Anterior cingulate cortex (tissue), 58 donors: ENCODE measurements at places on chromosomes 6 and 20.

DNA sequence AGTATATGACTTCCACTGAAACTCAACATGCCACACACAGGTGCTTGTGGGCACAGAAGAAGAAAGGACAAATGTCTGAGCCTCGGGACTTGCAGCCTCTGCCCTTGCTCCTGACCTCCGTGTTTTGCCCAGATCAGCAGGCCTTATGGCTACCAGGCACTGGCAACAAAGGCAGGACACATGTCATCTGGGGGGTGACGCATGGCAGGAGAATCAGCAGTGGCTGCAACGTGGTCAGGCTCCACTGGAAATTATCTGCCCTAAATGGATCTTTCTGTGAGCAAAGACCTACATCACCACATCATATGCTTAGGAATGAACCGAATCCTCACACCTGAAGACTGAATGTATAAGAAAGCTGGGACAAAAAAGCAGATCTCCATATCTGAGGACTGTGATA is 78.9 kb downstream of the ELOVL5 start:
- DNase-seq: no peak

GRCh38 chr20:24066076-24066700 is 77.6 kb upstream of the GGTLC1 start:
- no peak for DNase-seq

DNA sequence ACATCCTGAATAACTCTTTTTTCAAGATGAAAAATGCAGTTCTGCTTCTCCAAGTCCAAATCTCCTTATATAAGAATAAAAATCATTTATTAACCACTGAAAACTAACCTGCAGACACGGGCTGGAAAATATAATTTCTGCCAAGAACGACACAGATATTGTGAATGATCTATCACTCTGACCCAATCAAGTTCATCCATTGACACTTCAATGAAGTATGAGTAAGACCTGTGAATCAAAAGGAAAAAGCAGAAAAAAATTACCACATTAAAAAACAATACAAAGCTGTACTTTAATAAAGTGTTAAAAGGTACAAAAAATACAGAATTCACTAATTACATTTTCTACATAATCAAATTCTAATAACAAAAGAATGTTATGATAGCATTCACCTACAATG is 62.2 kb downstream of the BTBD9 start:
- DNase-seq: no peak

DNA sequence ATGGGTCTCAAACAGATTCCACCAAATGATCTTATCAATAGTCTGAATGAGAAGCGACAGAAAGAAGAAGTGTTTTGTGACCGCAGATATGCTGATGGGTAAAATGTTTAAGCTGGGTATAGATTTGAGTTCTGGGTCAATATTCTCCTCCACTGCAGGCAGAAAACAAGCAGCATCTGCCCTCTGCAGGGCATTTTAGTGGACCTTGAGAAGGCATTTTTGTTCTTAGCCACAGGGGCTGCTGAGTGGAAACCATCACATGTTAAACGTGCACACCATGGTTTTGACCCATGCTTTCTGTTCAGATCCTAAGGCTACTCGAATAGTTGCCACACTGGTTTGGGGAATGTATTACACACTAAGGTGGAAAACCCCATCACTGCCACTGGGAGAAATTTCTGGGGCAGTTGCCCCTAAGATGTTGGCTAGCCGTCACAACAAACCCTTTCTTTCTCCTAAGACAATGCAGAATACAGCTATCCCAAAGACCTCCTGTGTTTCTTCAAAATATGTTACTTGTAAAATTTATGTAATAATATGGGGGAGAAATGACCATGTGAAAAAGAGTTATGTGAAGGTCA is 5.5 kb downstream of the POU3F2 start:
- no peak for DNase-seq

DNA sequence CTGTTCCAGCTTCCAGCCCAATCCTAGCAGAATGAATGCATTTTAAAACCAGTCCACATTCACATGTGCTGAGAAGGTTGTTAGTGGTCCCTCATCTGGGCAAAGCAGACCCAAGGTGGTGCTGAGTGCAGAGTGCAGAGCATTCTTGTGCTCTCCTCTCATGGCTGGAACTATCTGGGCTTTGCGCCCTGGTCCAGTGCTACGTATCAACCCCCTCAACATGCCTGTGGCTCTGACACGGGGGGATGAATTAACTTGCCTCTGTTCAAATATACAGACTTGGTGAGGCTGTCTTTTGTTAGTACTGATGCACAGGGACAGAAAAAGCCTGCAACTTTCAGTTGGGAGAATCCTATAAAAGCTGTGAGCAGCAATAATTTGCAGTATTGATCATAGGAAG is 42.5 kb downstream of the PANK2 start:
- DNase-seq: no peak

DNA sequence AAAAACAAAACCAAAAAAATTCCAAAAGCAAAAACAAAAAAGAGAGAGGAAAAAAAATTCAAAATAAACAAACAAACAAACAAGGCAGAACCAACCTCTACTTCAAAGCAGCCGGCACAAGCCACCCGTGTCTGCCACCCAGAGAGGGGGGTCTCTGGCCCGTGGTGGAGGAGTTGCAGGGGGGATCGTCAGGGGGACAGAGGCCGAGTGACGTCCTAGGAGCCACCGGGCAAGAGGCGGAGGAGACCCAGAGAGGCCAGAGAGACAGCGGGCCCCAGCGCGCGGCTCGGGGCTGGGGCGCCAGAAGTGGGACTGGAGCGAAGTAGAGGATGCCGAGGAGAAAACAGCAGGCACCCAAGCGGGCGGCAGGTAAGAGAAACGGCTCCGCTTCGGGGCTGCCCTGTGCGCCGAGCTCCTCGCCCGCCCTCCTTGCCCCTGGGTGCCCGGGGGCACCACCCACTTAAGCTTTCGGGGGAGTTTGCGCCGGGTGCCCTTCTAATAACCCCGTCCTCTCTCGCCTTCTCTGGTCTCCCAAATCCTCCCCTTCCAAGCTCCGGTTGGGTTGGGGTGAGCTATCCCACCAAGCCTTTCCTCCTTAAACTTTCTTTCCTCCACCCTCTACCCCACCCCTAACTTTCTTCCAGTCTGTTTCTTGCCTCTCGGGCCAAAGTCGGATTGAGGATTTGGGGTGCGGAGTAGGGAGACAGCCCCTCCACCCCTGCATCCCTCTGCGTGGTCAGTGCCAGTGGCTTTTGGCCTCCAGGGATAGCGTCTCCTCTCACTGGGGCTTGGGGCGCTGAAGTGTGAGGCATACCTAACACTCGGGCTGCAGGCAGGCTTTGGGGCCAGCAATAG is 1.0 kb downstream of the TSHZ2 start:
- DNase-seq: no peak

DNA sequence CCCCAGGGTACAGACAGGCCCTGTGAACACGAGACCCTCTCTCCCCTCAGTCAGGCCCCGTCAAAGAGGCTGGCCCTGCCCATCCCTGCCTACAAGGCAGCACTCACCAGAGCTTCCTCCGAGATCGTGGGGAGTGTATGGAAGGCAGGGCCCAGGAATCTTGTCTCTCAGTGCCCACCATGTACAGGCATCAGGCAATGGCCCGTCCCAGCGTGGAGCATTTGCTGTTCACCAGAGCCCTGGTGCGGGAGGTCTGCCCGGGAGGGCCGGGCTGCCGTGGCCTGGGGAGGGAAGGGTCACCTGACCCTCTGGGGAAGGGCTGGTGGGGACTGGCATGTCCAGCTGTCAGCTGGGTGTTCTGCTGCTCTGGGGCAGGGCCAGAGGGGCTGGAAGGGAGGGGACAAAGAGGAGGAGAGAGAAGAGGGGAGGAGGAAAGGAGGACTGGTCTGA is at the start of gene IP6K3:
TSS of gene IP6K3 (minus strand) at position 255 of the 450 bp plus-strand sequence. CDS start 11,429 bp downstream, outside the sequence.
- DNase-seq: peak; percentile 12

GRCh38 chr6:17179530-17180073 is 77.8 kb downstream of the STMND1 start:
- DNase-seq: no peak

GRCh38 chr6:148898376-148899014 is 151.7 kb downstream of the UST start:
- DNase-seq: no peak

DNA sequence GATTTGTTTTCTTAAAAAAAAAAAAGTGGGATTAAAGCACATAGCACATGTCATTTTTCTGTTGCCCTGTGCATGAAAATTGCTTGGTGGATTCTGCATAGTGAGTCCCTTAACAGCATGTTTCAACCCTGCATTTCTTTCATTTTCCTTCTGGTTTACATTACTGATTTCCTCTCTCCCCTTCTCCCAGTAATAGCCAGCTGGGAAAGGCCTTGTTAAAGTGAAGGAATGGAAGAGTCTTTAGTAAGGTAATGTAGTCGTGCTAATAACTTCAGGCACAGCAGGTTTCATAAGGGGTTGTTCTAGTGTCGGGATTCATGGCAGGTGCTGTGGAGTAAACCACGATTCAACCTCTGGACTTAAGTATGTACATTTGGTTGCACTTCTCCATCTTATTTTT is 202.4 kb downstream of the FARS2 start:
- DNase-seq: no peak

GRCh38 chr6:159939591-159940016 is 29.3 kb upstream of the IGF2R start:
- DNase-seq: no peak

DNA sequence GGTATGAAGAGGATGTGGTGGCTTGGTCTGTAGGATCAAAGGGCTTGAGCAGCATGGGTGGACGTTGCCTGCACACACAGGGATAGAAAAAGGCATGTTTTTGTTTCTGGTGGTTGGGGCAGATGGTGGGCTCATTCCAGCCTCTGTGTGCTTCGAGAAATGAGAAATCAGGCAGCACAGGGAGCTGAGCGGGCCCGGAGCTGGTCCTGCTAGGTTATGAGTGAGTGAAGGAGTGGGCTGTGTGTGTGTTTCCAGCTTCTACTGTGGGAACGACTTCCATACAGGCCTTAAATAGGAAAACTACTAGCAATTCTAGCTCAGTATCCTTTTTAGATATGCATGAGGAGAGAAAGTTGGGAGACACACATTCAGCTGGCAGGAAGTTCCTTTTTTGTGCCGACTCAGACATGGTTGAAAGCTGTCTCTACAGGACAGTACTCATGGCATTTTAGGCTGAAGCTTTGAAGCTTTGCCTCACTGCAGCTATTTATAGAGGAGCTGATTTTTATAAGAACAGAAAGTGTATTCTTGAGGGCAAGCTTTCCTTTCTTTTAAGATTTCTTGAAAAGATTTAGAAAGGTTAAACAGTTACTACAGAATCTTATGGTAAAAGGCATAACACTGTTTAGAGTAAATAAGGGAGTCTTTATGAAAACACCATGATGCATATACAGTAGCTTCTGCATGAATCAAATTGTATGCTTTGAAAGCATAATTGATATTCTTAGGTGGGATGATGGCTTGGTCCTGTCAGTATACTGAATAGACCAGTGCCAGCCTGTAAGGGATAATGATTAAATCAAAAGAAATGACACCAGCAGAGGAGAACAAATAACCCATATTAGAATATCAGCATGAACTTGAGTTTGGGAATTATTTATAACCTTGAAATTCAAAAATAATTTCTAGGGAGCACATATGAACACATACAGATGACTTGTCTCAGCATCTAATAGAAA is 104.0 kb upstream of the MAN1A1 start:
- no peak for DNase-seq

DNA sequence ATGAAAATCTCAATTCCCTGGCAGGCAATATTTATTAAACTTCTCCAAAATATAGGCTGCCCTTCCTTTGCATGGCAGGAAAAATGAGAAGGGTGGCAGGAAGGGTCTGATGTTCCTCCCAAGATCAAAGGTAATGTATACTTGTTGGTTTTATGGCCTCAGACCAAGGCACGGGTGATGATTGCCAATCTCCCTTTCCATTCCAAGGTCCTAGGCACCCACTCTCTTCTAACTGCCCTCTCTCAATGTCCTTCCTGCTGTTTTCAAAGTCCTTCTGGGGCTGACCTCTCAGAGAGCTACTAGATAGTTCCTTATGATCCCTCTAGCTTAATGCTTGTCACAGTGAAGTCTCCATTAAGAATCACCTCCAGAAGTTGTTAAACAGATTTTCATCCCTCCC is 15.6 kb upstream of the JAG1 start:
- DNase-seq: no peak

DNA sequence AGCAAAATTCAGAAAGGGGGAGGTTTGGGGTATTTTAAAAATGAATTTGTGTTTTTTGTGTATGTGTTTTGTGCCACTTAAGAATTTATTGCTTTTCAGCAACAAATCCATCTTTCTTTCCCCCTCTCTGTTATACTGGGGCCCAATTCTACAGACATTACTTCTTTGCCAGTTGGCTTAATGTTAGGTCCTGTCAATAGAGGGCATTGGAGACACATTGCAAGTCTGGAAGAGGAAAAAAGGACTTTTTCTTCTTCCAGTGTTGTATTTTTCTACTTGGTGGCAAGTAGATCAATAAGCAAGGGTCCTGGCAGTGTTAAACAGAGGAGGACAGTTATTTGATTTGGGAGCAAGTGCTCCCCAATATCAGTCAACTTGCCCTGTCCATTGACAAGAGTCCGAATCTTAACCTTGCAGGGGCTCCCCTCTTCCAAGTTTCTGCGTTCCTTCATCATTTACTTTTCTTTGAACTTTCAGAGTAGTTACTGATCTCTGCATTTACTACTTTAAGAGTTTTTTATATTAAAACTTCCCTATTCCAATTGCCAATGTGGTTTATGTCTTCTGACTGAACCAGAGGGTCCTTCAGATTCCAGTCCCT is 23.4 kb downstream of the SCML4 start:
- DNase-seq: no peak

GRCh38 chr6:5050009-5050408 is 35.1 kb upstream of the PPP1R3G start:
- no peak for DNase-seq

GRCh38 chr6:2450546-2450945 is 205.1 kb upstream of the GMDS start:
- no peak for DNase-seq

GRCh38 chr6:75029333-75029732 is 176.5 kb downstream of the COL12A1 start:
- no peak for DNase-seq

- DNase-seq: no peak
These were observed 10.8 kb downstream of the MAVS start for GRCh38 chr20:3857405-3857804.

DNA sequence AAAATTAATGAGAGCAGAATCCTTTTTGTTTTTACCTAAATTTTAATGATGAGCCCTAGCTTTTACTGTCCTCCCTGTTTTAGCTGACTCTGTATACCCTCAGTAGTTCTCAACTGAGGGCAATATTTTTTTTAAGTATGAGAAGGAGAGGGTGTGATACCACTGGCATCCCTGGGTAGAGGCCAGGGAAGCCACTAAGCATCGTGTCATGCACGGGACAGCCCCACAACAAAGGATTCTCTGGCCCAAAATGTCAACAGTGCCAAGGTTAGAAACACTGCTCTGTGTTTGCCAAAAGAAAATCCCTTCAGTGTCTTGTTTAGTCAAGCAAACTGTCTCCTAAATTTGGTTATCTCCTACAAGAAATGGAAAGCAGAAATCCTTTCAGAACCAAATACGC is 210.4 kb downstream of the KCNQ5 start:
- no peak for DNase-seq
